ENCODE measurements at places on chromosomes 3 and 15.

DNA sequence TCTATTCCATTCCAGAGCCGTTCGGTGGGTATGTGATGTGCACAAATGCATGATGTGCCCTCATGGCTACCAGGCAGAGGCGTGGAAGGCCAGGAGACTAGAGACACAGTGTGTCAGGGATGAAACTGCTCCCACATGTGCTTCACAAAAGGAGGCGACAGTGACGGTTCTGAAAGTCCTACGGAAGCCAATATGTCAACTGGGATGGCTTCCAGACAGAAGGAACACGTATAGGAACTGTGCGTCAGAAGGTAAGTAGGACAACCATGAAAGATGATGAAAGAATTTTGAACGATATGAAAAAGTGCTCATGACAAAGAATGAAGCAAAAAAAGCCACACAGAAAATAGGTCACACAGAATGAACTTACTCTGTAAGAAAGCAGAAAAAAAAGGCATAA lies 34.1 kb downstream of the GLB1 start:
- DNase-seq, result no peak

DNA sequence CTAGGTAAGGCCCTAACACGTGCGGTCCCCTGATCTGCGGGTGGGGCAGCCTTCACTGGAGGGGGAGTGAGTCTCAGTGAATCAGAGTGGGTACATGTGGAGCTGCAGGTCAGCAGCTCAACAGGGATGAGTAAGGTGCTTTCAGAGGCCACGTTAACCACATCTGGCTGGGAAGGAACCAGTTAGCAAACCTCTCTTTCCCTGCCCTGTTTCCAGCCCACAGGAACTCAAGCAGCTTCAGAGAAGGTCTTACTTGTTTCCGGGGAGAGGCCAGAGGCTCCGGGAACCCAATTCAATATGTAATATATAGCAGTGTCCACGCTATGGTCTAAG lies 175.3 kb downstream of the XXYLT1 start:
- DNase-seq, result no peak

DNA sequence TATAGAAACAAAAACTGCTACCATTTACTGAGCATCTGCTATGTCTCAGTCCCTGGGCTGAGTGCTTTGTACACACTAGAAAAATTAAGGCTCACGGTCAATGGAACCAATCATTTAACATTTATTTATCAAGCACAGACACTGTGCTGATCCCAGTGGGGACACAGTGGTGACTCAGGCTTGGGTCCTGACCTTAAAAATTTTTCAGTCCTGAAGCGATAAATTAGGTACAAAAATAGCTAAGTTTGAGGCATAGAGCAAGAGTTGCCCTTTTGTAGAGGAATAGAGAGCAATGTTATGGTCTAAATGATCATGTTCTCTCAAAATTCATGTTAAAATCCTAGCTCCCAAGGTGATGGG lies 85.1 kb downstream of the CRYGS start:
- DNase-seq, result no peak

DNA sequence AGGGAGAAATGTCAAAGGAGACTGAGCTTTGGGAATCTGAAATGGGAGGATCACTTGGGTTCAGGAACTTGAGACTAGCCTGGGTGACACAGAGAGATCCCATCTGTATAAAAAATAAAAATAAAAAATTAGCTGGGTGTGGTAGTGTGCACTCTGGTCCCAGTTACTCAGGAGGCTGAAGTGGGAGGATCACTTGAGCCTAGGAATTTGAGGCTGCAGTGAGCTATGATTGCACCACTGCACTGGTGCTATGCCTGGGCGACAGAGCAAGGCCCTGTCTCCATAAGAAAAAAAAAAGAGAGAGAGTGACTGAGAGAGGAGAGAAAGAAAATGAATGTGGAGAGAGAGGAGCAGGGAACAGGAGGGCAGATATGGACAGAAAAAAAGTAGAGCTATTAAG lies 72.8 kb downstream of the SENP2 start:
- no peak for DNase-seq

DNA sequence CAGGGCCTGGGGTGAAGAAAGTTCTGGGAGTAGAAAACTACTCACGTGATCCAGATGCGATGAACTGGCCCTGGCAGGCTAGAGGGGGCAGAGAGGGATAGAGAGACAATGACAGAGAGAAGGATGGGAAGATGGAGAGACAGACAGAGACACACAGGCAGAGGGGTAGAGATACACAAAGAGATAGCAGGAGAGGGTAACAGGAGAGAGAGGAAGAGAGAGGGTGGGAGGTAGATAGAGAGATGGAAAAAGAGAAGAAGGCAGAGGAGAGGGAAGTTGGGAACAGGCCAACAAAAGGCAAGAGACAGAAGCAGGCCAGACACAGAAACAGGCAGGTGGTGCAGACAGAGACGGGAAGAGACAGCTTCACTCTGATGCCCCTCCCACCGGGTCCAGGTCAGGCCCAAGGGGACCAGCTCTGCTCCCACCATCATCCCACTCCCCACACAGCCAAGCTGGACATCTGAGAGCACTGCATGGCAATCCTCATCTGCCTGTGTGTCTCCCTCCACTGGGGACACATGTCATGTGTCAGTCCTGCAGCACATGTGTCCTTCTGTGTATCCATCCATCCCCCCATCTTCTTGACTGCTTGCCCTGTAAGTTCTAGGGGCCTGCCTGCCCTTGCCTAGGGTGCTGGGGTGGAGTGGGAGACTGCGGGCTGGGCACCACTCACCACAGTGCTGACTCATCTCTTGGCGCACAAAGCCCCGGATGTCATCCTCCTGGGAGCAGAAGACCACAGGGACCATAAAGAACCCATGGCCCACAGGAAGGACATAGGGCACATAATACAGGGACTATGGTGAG lies 2.2 kb upstream of the UCN2 start:
- no peak for DNase-seq

- no peak for DNase-seq
Observed at GRCh38 chr3:18127859-18128681, 297.1 kb downstream of the SATB1 start.

DNA sequence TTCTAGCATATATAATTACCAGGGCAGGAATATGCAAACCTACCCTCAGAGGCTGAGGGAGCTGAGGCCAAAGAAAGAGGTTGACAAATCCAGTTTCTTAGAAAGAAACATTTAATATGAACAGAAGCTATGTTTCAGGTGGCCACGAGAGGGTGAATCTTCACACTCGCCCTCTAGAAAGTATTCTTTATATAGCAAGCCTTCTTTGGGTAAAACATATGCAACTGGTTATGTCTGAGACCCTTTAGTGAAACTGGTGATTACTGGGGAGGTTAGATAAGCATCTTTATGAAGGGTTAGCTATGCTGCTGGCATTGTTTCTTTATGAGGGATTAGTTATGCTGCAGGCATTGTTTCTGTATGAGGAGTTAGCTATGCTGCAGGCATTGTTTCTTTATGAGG lies 50.7 kb upstream of the GOLGA6L2 start:
- DNase-seq, result no peak

DNA sequence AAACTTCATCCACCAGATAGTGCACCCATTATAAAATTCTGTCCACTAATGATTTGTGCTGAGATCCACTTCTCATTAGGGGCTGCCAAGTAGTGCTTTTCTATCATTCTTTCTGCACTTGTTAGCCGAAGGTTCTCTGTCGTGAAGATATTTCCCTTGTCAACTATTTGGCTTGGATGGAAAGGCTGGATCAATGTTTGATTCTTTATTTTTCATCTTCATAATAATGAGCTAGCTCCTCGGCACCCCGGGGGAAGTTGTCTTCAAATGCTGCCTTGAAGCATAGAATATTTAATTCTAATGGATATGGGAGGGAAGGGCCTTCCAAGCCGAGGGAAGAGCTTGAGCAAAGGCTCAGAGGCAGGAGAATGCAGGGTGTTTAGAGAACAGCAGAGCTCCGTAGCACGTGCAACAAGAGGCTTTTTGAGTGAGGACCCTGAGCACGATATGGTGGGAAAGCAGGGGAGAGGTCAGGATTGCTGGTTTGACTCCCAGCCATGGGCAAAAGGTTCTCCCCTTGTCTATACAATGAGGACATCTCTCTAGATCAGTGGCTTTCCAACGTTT lies 16.3 kb upstream of the MUC20 start:
- DNase-seq, result no peak

DNA sequence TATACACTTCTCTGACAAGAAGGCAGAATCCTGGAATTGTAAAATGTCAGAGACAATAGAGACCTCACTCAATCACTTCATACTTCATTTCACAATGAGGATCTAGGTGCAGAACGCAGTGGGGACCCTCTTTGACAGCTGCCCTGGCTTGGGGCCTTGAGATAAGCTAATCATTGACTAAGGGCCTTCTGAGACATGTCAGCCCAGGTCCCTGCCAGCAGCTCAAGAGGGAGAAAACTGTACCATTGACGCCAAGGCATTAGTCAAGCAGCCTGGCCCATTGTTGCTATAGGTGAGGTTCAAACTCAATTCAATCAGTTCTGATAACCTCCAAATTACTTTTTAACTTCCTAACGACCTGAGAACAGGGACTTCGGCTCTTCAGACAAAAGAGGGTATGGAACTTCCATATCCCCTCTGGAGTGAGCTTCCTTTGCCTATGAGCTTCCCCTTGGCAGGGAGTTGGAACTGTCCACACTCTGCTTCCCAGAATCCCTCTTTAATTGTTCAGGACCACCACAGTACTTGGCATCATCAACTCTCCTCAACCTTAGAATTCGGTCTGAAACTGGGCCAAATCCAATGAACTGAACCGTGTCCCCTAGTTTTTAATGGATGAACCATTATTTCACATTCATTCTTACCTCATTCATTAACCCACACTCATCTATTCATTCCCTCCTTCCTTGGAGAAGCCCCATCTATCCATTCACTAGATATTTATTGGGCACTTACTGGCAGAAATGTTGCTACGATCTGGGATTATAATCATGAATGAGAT lies 1.5 kb upstream of the CYP8B1 start:
- no peak for DNase-seq

- DNase-seq, result no peak
Observed at GRCh38 chr3:117036259-117036799, 326.8 kb downstream of the TUSC7 start.

DNA sequence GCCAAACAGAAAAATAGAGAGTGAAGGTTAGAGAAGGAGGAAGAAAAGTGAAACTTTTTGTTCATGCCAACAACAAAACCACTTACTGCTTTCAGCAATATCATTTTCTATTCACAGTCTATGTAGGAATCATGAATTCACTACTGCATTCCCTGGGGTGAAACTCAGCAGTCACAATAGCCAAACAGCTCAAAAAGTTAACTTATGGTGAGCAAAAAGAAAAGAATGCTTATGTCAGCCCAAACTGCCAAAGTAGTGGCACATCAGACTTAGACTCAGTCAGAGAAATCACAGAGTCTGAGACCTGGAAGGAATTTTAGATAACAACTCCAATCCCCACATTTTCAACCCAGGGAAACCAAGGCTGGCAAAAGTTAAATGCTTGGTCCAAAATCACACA lies 238.7 kb upstream of the TMCO5A start:
- DNase-seq, result no peak

DNA sequence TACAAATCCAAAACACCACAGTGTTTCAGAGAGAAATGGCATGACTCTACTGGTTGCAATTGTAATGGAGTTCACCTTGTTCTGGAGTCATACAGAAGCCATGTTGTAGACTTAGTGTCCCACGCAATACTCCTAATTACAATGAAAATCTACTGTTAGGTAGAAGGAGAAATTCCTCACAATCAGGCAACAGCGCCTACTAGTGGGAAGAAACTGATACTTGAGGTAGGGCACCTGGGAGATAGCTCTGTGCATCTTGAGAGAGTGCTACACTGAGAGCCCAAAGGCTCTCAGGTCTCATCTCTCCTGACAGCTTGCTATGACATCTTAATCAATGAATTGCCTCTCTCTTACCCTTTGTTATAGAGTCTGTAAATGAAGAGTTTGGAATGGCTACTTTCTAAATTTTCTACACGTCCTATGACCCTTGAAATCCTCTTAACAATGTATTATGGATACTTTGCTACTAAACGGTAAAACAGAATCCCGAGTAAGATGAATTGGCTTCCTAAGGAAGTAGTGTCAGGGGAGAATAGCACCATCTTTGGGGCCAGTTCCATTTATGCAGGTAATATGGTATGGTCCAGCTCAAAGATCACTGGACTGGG lies 422.7 kb upstream of the TPRG1 start:
- peak; percentile 38 for DNase-seq

GRCh38 chr15:81033508-81033907 lies 32.8 kb downstream of the TLNRD1 start:
- no peak for DNase-seq

GRCh38 chr3:100360757-100361496 lies 26.4 kb downstream of the NIT2 start:
- DNase-seq, result no peak

DNA sequence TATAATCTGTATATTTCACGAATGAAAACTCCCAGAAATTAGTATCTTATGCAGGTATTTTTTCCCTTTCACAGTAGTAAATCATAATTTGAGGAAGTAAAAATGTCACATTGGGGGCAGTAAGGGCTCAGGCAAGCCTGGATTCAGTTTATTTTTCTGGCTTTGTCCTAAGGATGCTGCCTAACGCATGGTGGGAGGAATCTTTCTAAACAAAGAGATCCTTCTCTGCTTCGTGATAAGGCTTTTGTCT lies 35.7 kb downstream of the DNASE1L3 start:
- DNase-seq, result no peak

DNA sequence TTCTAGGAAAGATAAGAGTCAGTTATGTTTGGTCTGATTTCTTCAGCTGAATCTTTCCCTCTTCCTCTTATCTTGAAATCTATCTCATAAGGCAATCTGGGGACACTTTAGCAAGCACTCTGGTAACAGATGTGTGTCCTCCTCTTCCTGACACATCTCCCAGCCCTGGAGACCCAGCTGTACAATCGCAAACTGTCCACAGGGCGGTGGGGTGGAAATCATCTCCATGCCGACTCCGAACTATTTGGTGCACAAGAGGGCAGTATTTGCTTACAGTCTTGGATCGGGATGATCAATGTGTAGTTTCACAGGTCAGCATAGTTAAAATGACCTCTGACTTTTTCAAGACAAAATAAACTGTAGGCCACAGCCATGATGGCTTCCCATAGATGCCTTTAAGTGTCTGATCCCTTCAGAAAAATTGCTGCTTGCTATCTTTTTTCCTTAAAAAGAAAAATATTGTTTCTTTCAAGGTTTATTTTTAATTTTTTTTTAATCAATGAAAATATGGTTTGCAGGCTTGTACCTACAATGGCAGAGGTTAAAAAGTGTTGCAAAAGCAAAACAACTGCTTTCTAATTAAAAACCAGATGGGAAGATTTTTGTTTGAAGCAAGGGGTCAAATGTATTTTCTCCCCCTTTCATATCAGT lies 17.7 kb downstream of the EEFSEC start:
- no peak for DNase-seq

- DNase-seq, result no peak
Observed at GRCh38 chr3:149535333-149535685, 60.8 kb downstream of the TM4SF4 start.

DNA sequence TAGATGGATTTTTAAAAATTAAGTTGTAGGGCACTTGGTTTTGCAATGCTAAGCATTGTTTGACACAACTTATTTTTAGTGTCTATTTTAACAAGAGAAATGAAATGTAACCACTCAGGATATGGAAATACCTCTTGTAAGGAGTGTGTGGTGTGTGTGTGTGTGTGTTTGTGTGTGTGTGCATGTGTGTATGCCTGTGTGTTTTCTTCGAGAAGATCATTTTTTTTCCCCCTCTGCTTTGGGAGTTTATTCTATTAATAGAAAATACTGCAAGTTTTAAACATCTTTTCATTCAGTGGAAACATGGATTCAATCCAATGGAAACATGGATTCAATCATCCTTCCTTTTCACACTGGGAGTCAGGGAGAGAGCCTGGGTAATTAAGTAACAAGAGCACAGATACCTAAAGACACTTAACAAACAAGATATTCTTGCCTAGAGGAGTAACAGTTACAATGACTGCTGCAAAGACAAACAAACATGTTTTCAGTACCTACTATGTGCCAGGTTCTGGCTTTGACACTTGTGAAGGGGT lies 567.2 kb upstream of the TBL1XR1 start:
- DNase-seq, result no peak

All from stimulated activated CD8-positive, alpha-beta memory T cell treated with anti-CD3 and anti-CD28 coated beads, Interleukin-15, amount 100 ng/mL, for 4 hours (primary cell).